Cardiac muscle cell (in vitro differentiated cells and primary cell): ENCODE measurements at places on chromosomes 7 and 10. TPM values are rescaled to one million over a fixed set of nuclear protein-coding genes. Genes with fewer than 3 reads are reported as not detected.

The LRRC18 gene
- total RNA-seq, result not detected in 2 replicates

DNA sequence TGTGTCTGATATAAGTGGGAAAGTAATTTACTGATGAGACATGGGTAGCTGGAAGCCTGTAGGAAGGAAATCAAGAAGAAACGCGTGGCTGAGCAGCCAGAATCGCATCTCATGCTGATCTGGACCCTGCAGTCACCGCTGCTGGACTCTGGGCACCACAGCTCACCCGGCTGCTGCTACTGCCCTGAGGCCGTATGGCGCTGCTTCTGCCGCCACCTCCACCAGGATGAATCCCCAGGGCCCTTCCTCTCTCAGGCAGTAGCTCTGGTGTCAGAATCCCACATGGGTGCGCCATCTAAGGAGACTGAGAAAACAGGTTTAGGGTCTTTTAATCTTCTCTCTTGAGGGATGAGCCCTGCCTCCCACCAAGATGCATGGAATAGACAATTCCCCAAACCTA is 70.3 kb upstream of the AGK start:
- no peak for DNase-seq
- no peaks in the 10 kb centered on the region for H3K4me1 ChIP-seq
- no peaks in the 10 kb centered on the region for H3K36me3 ChIP-seq

- H3K36me3 ChIP-seq, result no peaks in the 10 kb centered on the region
- H3K27me3 ChIP-seq, result no peaks in the 10 kb centered on the region
- H3K4me1 ChIP-seq, result no peaks in the 10 kb centered on the region
- no peak for DNase-seq
- no peak overlapping the region for H3K4me3 ChIP-seq
These were observed 43.8 kb downstream of the ENO4 start for GRCh38 chr10:116892907-116893685.

The MALRD1 gene
- 0.14 and 0.57 TPM in 2 replicates for total RNA-seq

DNA sequence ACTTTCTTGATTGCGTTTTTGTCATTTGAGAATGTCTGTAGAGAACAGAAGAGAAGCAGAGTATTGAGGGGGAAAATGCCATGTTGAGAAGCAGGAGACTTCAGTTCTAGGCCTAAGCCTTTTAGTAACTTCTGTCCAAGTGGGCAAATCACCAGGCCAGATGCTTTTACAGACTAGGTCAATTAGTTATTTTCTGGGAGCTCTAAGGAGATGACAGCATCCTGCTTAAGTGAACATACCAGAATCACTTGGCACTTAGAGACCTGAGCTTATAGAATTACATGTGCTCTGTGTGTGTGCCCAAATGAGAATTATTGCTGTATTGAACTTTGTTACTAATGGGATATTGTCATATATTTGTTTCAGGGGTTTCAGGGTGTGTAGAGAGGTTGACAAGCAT is 24.0 kb downstream of the AGK start:
- H3K4me3 ChIP-seq, result no peak overlapping the region
- no peak overlapping the region for H3K27ac ChIP-seq
- DNase-seq, result no peak
- no peaks in the 10 kb centered on the region for H3K27me3 ChIP-seq

The ARHGAP21 gene
- 39.2 and 88.2 TPM in 2 replicates for total RNA-seq

DNA sequence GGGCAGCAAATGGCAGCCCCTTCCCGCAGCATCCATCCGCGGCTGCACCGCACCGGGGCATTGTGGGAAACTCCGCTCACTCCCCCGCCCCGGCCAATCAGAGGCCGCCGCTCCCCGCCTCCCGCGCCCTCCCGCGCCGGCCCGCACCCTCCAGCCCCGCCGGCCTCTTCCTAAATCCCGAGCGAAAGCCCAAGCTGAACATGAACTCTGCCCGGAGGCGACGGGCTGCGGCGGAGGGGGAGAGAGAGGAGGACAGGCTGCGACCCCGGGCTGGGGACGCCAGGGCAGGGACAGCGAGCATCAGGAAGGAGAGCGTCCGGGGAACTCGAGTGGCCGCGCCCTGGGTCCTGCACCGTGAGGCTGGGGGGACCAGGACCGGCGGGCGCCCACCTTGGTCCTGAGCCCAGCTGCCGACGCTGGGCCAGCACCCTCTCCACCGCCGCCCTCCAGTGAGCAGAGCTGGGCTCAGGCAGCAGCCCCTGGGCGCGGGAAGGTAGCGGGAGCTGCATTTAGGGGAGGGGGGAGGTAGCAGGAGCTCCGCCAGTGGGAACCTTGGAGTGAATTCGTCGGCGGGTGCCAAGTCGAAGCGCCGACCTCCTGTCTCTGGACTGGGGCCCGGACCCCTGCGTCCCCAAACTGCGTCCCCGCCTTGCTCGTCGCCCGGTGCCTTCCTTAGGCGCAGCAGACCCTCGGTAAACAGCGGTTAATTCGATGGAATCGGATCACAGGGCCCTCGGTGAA is at the start of gene DGKI:
Gene DGKI, minus strand, starts transcription at position 148 of the 741 bp plus-strand sequence.
- H3K36me3 ChIP-seq, result no peaks in the 10 kb centered on the region
- peaks cover 31% of the 10 kb centered on the region for H3K27me3 ChIP-seq
- H3K27ac ChIP-seq, result no peak within 1 kb of the TSS
- peaks cover 18% of the 10 kb centered on the region for H3K4me1 ChIP-seq
- peak within 1 kb of the TSS; percentile 46 for H3K4me3 ChIP-seq
- peak; percentile 37 for DNase-seq

The EDRF1 gene
- 16.8 and 23.8 TPM in 2 replicates for total RNA-seq

DNA sequence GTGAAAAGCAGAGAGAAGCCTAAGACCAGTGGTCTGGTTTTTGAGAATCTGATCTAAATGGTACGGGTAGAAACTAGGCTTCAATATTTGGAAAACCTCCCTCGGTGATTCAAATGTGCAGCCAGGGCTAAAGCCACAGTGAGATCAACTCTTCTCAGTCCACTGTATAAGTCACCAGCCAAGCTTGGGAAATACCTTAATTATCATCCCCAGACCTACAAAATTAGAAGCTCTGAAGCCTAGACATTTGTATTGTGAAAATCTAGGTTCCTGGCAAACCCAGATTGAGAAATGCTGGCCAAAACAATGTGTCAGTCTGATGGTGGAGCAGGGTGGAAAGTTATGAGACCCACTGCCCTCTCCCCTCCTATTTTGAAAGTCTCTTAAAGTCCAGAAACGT is 131.7 kb downstream of the DGKI start:
- H3K27me3 ChIP-seq, result no peaks in the 10 kb centered on the region
- DNase-seq, result no peak
- no peaks in the 10 kb centered on the region for H3K36me3 ChIP-seq
- no peak overlapping the region for H3K27ac ChIP-seq
- no peak overlapping the region for H3K4me3 ChIP-seq

DNA sequence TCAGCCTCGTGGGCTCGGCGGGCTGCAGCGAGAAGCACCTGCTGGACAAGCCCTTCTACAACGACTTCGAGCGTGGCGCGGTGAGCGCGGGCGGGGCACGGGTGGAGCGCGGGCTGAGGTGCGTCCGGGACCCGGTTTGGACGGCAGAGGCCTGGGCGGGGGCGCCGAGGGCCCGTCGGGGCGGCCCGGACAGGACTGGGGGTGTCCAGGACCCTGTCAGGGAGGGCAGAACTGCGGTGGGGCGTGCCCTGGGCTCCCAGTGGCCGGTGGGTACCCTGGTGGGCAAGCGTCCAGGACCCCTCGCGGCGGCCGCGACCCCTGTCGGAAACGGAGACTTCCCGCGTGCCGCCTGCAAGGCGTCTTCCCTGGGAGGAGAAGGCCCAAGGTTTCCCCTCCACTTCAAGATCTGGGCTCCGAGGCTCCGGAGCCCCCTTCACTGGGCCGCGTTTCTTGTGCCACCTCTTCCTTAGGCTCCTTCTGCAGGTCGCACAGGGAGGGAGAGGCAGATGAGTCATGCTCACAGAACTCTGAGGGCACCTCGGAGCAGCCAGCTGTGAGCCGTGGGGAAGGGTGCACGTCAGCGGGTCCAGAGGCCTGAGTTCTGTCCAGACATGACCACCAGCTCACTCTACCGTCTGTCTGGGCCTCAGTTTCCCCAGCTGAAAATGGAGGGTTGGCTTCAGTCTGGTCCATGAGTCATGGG is 485 bp downstream of the ALOX5 start:
- H3K36me3 ChIP-seq, result no peaks in the 10 kb centered on the region
- DNase-seq, result no peak
- peak overlapping the region; percentile 33 for H3K4me3 ChIP-seq
- peaks cover 75% of the 10 kb centered on the region for H3K27me3 ChIP-seq
- H3K27ac ChIP-seq, result no peak overlapping the region

The ICA1 gene
- 7.7 and 60.7 TPM in 2 replicates for total RNA-seq

The BMPER gene
- 55.1 and 138 TPM in 2 replicates for total RNA-seq

The CFAP69 gene
- 4.3 and 19.2 TPM in 2 replicates for total RNA-seq

DNA sequence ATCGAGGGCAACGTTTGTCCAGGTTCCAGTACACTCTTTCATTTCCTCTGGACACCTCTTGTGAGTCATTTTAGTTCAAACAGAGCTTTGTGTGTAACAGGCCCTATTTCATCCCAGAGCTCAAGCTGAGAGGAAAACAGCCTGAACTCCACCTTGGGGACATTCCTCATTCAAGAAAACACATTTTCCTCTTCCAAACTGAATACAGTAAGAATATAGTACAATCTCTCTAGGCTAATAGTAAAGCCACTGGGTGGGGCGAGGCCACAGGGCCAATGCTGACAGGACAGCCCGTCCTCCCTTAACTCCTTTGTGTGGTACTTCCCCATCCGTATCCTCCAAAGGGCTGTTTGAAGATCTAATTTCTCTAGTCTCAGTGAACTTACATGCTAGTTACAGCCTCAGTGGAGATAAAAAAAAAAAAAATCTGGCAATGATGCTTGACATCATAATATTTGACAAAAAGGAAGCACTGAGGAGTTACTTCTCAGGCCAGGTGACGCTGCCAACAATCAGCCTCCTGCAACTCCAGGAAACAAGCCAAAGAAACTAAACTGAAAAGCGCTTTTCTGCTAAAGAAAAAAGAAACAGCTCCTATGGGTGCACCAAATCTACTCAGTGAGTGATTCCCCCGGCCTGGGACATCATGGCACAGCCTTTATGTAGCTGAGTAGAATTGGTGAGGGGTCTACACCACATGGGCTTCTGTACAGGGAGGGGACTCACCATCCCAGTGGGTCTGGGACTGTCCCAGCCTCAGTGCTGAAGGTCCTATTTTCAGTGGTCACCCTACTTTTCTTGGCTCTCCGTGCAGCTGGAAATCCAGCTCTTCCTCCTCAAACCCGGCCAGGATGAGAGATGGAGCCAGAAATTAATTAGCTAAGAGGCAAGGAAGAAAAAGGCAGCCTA is 238.2 kb upstream of the NEBL start:
- H3K27ac ChIP-seq, result no peak overlapping the region
- peaks cover 2% of the 10 kb centered on the region for H3K4me1 ChIP-seq
- no peaks in the 10 kb centered on the region for H3K27me3 ChIP-seq
- no peak overlapping the region for H3K4me3 ChIP-seq
- no peaks in the 10 kb centered on the region for H3K36me3 ChIP-seq

- no peaks in the 10 kb centered on the region for H3K27me3 ChIP-seq
- H3K27ac ChIP-seq, result peak overlapping the region; percentile 32
- H3K4me3 ChIP-seq, result no peak overlapping the region
- peaks cover 41% of the 10 kb centered on the region for H3K4me1 ChIP-seq
These were observed 98.3 kb downstream of the GLI3 start for GRCh38 chr7:42138691-42139090.

- no peaks in the 10 kb centered on the region for H3K36me3 ChIP-seq
- DNase-seq, result no peak
- H3K27me3 ChIP-seq, result no peaks in the 10 kb centered on the region
- no peak overlapping the region for H3K27ac ChIP-seq
- H3K4me3 ChIP-seq, result no peak overlapping the region
These were observed 74.2 kb upstream of the ZPBP start for GRCh38 chr7:50166997-50167965.
